A172 (cell line): ENCODE measurements at places on chromosomes 2 and 18. TPM values are rescaled to one million over a fixed set of nuclear protein-coding genes. Genes with fewer than 3 reads are reported as not detected.

DPP4 gene
- total RNA-seq, result 0.03 and 1.2 TPM in 2 replicates

GPR45 gene
- not detected in 2 replicates for total RNA-seq

REL gene
- 4.9 and 8.6 TPM in 2 replicates for total RNA-seq

- DNase-seq, result peak; percentile 98
These were observed 214.1 kb upstream of the COPS8 start for GRCh38 chr2:236871500-236872001.

- no peak for DNase-seq
These were observed 1204.5 kb upstream of the ZEB2 start for GRCh38 chr2:145724311-145724898.

DNA sequence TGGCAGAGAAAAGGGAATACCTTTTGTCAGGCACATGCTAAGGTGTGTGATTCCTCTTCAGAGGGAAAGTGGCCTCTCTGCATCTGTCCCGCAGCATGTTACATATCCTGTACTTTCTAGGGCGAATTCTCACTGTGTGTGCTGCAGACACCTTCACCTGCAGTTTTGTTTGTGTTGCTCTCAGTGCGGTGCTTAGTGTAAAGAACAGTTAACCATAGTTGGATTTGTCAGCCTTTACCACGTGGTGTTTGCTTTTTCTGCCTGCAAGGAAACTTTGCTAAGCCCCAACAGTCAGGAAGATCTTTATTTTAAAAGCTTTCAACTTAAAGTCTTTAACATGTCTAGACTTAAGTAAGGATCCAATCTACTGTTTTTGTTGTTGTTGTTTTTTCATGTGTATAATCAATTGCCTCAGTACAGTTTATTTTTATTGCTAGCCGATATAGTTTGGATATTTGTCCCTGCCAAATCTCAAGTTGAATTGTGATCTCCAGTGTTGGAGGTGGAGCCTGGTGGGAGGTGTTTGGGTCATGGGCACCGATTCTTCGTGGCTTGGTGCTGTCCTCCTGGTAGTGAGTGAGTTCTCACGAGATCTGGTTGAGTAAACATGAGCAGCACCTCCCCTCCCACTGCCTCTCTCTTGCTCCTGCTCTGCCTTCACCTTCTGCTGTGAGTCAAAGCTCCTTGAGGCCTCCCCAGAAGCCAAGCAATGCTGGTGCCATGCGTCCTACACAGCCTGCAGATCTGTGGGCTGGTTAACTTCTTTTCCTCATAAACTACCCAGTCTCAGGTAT is 90.6 kb downstream of the SNTG2 start:
- no peak for DNase-seq

DNA sequence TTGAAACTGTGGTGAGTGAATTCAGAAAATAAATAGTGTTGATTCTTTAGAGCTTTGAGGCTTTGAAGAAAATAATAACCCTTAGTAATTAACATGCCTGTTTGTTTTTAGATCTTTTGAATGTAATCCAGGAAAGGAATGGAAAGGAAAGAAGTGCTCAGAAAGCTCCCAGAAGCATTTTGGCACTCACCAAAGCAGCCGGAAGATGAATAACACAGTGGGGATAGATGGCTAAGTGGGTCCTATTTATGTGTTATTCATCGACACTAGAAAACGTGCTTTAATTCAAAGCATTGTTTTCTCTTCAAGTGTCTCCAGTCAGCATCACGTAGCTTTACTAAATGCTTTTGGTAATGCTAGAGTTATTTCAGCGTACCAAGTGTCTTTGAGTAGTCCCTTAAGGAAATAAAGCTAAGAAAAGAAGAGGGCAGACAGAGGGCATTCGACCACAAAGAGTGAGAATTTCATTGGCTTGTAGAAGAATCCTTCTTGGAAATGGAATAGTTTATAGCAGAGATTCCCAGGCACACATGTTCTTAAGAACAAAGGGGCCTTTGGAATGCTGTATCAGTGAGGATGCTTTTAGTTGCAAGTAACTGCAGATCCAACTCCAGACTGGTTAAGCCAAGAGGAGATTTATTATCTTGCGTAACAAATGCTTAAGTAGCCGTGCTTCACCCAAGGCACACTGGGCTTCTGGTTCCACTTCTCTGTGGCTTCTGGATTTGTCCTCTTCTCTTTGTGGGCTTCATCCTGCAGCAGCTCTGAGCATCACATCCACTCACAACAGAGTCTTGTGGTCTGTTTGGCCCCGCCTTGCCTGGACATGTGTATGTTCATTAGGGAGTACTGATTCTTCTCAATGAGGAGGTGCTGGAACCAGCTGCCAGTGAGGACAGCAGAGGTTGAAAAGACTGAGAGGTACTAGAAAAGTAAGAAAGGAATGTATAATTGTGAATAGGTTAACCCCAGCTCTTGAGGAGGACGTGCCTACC is 63.6 kb upstream of the LTBP1 start:
- peak; percentile 55 for DNase-seq

GRCh38 chr18:22093731-22094357 is 75.5 kb upstream of the GATA6 start:
- DNase-seq, result no peak

DNA sequence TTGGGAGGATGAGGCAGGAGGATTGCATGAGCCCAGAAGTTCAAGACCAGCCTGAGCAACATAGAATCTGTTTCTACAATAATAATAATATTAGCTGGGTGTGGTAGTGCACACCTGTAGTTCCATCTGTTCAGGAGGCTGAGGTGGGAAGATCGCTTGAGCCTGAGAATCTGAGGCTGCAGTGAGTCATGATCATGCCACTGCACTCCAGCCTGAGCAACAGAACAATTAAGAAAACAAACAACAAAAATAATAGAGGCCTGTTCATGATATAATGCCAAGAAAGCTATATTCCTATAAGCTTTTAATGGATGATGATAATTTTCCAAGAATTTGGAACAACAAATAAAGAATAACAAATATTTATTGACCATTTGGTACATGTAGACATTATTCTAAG is 6.9 kb upstream of the CCBE1 start:
- no peak for DNase-seq

DNA sequence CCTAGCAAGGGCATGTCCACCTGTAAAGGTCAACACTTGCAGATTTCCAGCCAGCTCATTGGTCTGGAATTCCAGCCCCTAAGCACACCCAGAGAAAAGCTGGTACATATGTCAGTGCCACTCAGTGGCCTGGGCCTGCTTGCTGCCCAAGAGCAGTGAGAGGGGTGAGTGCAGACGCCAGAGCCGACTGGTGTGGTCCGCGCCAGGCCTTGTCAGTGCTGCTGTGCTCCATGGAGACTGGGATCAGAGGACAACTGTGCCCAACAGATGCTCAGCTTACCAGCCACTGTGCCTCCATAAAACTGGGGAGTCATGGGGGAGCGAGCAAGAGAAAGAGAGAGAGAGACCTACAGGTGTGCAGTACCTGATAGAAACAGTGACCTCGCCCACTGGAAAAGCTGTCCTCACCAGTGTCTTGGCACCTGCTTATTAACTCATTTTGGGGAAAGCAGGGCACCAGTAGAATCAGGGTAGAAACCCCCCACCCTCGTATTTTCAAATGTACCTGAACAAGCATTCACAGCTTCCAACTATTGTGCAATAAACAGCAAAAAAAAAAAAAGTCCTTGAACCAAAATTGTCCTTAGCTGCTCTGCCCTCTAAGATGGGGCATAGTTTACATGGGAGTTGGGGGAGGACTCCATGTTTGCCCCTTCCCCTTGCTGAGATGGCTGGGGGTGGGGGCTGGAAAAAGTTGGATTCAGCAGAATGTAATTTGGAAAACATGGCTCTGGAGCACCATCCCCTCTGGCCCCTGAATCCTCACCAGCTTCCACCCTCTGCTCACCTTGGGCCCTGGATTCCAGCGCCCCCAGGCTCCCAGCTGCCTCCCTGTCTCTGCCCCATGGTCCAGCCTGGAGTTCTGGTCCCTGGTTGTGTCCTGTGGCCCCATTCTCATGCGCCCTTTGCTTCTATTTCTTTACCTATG is 1.4 kb upstream of the SP140L start:
- DNase-seq, result no peak

DNA sequence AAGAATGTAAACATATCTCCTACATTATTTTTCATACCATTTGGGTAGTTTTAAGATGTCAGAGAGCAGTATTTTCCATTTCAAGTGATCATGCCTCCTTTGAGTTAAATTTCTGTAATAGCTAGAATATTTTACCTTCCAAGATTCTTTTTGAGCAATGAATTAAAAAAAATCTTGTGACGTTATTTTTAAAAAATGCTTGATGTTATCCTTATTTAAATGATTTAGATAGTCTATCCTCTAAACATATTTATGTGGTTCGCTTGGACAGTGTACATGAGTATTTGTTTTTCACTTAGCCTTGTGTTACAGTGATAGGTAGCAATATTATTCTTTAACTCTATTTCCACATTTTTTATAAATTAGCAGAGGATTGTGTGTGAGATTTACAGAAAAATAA is 639.2 kb upstream of the CDH2 start:
- DNase-seq, result no peak

- no peak for DNase-seq
These were observed 42.6 kb upstream of the MAPRE2 start for GRCh38 chr18:34998661-34999060.

- DNase-seq, result no peak
These were observed 116.9 kb downstream of the RND3 start for GRCh38 chr2:150370561-150370960.

GRCh38 chr18:54263904-54264336 is 5.4 kb upstream of the POLI start:
- DNase-seq, result no peak
